Neuronal stem cell (in vitro differentiated cells): ENCODE measurements at places on chromosomes 4 and X.

- no peaks in the 10 kb centered on the region for H3K36me3 ChIP-seq
- no peak overlapping the region for H3K4me3 ChIP-seq
- no peaks in the 10 kb centered on the region for H3K4me1 ChIP-seq
- no peak overlapping the region for H3K27ac ChIP-seq
- no peaks in the 10 kb centered on the region for H3K27me3 ChIP-seq
- DNase-seq, result no peak
Observed at GRCh38 chr4:26719954-26720552, 136.2 kb downstream of the TBC1D19 start.

DNA sequence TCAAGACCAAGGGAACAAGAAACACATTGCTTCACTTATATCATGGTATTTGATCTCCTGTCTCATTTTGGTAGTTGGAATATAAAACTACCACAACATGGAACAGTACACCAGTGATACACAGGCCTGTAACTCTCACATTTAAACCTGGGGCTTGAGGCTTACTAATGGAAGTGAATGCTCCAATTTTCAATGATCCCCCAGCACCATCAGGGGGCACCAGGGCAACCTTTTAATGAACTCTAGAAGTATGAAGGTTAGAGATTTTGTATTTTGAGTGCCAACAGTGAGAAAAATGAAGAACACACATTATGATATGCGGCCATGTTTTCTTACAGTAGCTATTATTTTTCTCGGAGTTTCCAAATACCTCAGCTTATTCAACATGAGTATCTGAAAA lies 50.7 kb downstream of the C4orf33 start:
- H3K4me1 ChIP-seq, result no peaks in the 10 kb centered on the region
- DNase-seq, result no peak
- H3K4me3 ChIP-seq, result no peak overlapping the region
- no peaks in the 10 kb centered on the region for H3K36me3 ChIP-seq

GRCh38 chr4:101174679-101175345 lies 172.5 kb downstream of the PPP3CA start:
- no peak overlapping the region for H3K4me3 ChIP-seq
- H3K27me3 ChIP-seq, result no peaks in the 10 kb centered on the region
- no peak overlapping the region for H3K27ac ChIP-seq
- no peaks in the 10 kb centered on the region for H3K4me1 ChIP-seq
- no peaks in the 10 kb centered on the region for H3K36me3 ChIP-seq
- no peak for DNase-seq

DNA sequence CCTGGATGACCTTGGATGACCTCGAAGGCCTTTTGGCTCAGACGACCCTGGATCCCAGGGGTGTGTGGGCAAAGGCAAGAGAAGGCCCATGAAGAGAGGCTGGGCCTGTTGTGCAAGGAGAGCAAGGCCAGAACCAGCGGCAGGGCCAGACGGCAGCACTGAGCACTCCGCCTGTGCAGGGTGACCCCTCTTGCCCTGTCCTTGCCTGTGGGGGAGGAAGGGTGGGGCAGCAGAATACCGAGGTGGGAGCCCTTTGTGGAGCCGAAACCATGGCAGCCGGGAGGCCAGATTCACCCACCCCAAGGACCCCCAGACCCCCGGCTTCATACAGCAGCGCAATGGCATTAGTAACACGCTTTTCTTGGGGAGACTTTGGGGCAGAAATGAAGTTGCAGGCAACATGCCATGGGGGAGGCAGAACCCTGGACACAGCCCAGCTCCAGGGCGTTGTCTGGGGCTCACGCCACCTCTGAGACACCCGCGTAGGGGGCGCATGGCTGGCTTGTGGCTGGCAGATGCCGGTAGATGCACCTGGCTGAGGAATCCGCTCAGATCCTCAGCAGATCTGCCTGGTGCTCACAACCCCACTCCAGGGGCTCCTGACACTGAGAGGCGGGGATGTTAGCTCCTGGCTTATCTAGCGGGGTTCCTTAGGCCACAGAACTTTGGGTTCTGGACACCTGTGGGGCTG lies 114.5 kb downstream of the FAM53A start:
- no peak overlapping the region for H3K27ac ChIP-seq
- H3K36me3 ChIP-seq, result no peaks in the 10 kb centered on the region
- H3K4me1 ChIP-seq, result peaks cover 11% of the 10 kb centered on the region
- H3K27me3 ChIP-seq, result peaks cover 33% of the 10 kb centered on the region

DNA sequence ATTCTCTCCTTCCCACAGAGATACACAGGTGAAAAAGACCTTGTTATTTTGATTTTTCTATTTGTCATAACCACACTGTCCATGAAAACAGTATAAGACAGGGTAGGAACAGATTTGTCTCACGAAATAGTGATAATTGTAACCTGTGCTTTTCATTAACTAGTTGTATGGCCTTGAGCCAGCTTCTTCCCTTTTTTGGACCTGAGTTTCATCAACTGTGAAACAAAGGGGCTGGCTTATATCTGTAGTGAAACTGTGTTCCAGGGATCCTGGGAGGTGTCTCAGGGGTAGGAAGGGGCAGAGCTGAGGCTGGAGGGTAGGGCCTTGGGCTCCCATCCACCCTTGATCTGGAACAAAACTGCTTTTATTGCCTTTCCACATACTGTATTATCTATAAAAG lies 50.9 kb downstream of the MED28 start:
- no peak for DNase-seq
- H3K4me1 ChIP-seq, result no peaks in the 10 kb centered on the region
- H3K27me3 ChIP-seq, result peaks cover 3% of the 10 kb centered on the region

DNA sequence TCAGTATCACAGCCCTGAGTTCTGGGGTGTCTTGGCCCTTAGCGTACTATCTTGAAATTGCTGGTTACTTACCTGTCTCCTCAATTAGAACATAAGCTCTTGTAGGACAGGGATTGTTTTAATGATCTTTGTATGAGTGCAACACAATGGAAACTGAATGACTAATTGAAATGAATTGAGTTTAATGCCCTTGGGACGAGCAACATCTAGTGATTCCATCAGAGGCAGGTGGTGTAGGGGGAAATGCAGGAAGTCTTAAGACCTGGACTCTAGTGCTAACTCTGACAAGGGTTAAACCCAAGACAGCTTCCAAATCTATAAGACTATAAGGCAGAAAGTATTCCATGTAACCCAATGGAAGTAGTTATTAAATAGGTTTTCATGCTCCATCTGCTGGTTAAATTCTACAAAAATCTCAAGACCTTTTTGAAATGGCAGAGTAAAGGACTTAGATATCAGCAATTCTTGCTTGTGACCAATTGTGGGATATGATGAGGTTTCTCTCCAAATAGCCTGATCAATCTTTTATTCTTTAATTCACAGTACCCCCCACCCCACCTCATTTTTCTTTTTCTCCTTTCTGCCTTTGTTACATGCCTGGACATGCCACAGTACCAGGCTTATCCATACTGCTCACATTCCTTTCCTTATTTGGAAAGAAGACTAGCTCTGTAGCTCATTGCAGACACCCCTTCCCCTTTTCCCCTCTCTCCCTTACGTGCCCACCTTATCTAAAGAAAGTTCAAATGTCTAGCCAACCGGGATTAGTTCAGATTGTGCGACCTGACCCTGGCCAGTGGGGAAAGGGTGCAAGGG lies 340.8 kb downstream of the PAPSS1 start:
- DNase-seq, result no peak
- no peak overlapping the region for H3K4me3 ChIP-seq
- H3K27me3 ChIP-seq, result no peaks in the 10 kb centered on the region
- H3K27ac ChIP-seq, result no peak overlapping the region
- no peaks in the 10 kb centered on the region for H3K36me3 ChIP-seq

- peaks cover 2% of the 10 kb centered on the region for H3K4me1 ChIP-seq
- peaks cover 64% of the 10 kb centered on the region for H3K36me3 ChIP-seq
- H3K4me3 ChIP-seq, result no peak overlapping the region
- no peaks in the 10 kb centered on the region for H3K27me3 ChIP-seq
Observed at GRCh38 chrX:41337140-41337539, 3.2 kb downstream of the DDX3X start.

GRCh38 chrX:119784747-119785446 lies 6.5 kb downstream of the RPL39 start:
- DNase-seq, result no peak
- peaks cover 2% of the 10 kb centered on the region for H3K4me1 ChIP-seq
- no peak overlapping the region for H3K4me3 ChIP-seq
- no peak overlapping the region for H3K27ac ChIP-seq
- H3K36me3 ChIP-seq, result peaks cover 10% of the 10 kb centered on the region

DNA sequence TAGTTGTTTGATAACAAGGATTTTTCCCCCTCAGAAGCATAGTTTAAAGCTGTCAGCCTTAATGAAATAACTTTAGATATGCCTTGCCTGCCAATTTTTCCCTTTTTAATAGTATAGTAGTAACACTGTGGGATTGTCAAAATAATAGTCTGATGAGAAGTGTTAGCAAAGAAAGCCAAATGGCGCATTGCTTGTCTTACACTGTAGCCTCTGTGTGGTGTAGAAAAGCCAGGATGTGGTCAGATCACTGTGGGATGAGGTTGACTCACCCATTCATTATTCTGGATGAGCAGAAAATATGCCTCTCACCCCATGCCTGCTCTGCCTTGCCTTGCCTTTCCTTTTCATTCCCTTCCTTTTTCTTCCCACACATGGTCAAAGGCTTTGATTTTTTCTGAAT lies 257.8 kb upstream of the NRK start:
- no peak for DNase-seq
- no peak overlapping the region for H3K4me3 ChIP-seq
- no peak overlapping the region for H3K27ac ChIP-seq
- H3K36me3 ChIP-seq, result no peaks in the 10 kb centered on the region

DNA sequence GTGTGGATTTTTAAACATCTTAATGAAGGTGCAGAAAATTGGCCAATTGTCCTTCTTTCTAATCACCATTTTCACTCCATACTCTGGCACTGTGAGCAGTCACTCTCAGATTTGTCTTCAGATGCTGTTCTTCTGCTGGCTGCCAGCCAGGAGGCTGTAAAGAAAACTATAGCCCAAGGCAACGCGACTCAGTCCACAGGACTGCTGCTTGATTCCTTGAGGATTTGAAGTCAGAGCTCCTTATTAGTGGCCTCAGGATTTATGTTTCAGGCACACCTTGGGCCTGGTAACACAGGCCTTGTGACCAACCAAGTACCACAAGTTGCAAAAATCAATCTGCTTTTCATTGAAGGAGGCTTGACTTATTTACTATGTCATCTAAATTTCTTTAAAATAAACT lies 342.6 kb downstream of the GPM6A start:
- no peaks in the 10 kb centered on the region for H3K4me1 ChIP-seq
- no peaks in the 10 kb centered on the region for H3K27me3 ChIP-seq
- H3K4me3 ChIP-seq, result no peak overlapping the region
- no peak for DNase-seq
- no peak overlapping the region for H3K27ac ChIP-seq

DNA sequence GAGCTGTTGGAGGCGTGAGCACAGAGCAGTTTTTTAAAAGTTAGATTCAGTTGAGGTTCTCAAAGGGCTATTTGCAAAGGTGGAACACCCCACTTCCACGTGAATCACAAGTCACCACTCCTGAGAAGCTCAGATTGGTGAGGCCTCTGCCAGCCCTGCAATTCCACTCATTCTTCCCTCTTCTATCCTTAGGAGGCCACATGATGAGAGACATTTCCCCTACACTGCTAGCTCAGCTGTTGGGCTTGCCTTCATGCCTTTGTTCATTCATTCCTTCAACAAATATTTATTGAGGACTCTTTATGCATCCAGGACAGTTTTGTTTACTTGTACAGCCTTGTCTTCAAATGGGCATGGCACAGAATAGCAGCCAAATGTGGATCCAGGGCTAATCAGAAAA lies 3.7 kb downstream of the SRPX2 start:
- H3K4me3 ChIP-seq, result no peak overlapping the region
- no peaks in the 10 kb centered on the region for H3K27me3 ChIP-seq
- H3K27ac ChIP-seq, result no peak overlapping the region
- peaks cover 7% of the 10 kb centered on the region for H3K4me1 ChIP-seq

DNA sequence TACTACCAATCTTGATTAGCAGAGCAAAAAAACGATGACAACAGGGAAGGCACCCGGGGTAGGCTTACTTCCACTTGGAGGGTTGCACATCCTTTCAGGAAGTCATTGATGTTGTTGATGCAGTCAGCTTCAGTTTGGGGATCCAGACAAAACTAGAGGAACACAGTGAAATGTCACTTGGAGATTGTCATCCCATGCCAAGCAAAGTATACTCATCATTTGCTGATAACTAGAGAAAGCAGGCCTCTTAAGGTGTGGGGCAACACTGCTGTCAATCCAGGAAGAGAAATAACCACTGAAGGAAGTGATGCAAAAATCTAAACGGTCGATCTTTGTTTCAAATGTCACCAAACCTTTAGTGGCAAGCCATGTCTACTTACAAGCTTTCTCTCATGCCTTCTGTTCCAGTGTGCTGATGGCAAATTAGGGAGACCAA lies 1.4 kb downstream of the ARHGEF6 start:
- no peaks in the 10 kb centered on the region for H3K4me1 ChIP-seq
- DNase-seq, result no peak
- no peaks in the 10 kb centered on the region for H3K36me3 ChIP-seq
- peaks cover 17% of the 10 kb centered on the region for H3K27me3 ChIP-seq
- no peak overlapping the region for H3K4me3 ChIP-seq

GRCh38 chr4:11881364-11881763 lies 452.7 kb upstream of the HS3ST1 start:
- no peaks in the 10 kb centered on the region for H3K27me3 ChIP-seq
- H3K27ac ChIP-seq, result no peak overlapping the region
- H3K4me3 ChIP-seq, result no peak overlapping the region
- H3K4me1 ChIP-seq, result no peaks in the 10 kb centered on the region
- no peaks in the 10 kb centered on the region for H3K36me3 ChIP-seq

DNA sequence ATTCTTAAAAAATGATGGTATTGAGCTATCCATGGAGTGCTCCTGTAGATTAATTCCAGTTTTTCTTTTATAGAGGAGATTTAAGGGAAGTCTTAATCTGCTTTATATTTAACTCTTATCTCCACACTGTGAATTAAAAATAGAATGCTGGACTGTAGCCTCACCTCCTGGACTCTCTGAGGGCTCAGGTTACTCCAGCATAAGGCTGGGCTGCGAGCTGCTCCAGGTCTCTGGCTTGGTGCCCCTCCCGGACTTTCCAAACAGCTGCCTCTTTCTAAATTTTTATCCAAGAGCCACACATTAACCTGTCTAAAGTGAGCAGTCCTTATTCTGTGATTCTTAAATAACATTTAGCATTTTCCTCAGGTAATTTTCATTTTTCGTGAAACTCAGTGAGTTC lies 218.7 kb upstream of the JADE1 start:
- no peaks in the 10 kb centered on the region for H3K36me3 ChIP-seq
- no peak overlapping the region for H3K4me3 ChIP-seq
- H3K4me1 ChIP-seq, result no peaks in the 10 kb centered on the region
- DNase-seq, result no peak
- H3K27me3 ChIP-seq, result no peaks in the 10 kb centered on the region
- no peak overlapping the region for H3K27ac ChIP-seq

GRCh38 chr4:129145222-129145730 lies 49.3 kb downstream of the C4orf33 start:
- no peaks in the 10 kb centered on the region for H3K36me3 ChIP-seq
- H3K4me1 ChIP-seq, result no peaks in the 10 kb centered on the region
- H3K27ac ChIP-seq, result no peak overlapping the region

GRCh38 chrX:17046478-17047097 lies 100.1 kb downstream of the REPS2 start:
- H3K27ac ChIP-seq, result no peak overlapping the region
- H3K4me3 ChIP-seq, result no peak overlapping the region
- no peaks in the 10 kb centered on the region for H3K36me3 ChIP-seq
- no peaks in the 10 kb centered on the region for H3K4me1 ChIP-seq

GRCh38 chr4:138487670-138488069 lies 245.5 kb upstream of the SLC7A11 start:
- H3K27me3 ChIP-seq, result no peaks in the 10 kb centered on the region
- DNase-seq, result no peak
- no peak overlapping the region for H3K4me3 ChIP-seq
- H3K36me3 ChIP-seq, result no peaks in the 10 kb centered on the region
- no peak overlapping the region for H3K27ac ChIP-seq
- H3K4me1 ChIP-seq, result no peaks in the 10 kb centered on the region

- H3K27me3 ChIP-seq, result no peaks in the 10 kb centered on the region
- H3K4me1 ChIP-seq, result no peaks in the 10 kb centered on the region
- DNase-seq, result no peak
- H3K36me3 ChIP-seq, result no peaks in the 10 kb centered on the region
- H3K4me3 ChIP-seq, result no peak overlapping the region
Observed at GRCh38 chr4:102569200-102569599, 68.0 kb downstream of the NFKB1 start.
